ENCODE measurements at places on chromosomes 1 and 21. TPM values are rescaled to one million over a fixed set of nuclear protein-coding genes. Genes with fewer than 3 reads are reported as not detected.

- peaks cover 5% of the 10 kb centered on the region for H3K36me3 ChIP-seq
- H3K27me3 ChIP-seq = no peaks in the 10 kb centered on the region
- peak overlapping the region; percentile 64 for H3K27ac ChIP-seq
- no peak overlapping the region for H3K4me3 ChIP-seq
- no peaks in the 10 kb centered on the region for H3K4me1 ChIP-seq
- peak; percentile 90 for DNase-seq
These were observed 9.5 kb downstream of the ZBTB7B start for GRCh38 chr1:155012026-155012546.

The AVPR1B gene
- total RNA-seq = not detected

- no peak for DNase-seq
- H3K27ac ChIP-seq = no peak overlapping the region
- no peak overlapping the region for H3K4me3 ChIP-seq
- no peaks in the 10 kb centered on the region for H3K36me3 ChIP-seq
- peaks cover 13% of the 10 kb centered on the region for H3K27me3 ChIP-seq
These were observed 457.7 kb upstream of the RUNX1 start for GRCh38 chr21:35506771-35507170.

The B3GALT2 gene
- total RNA-seq = 0.83 TPM

- peaks cover 6% of the 10 kb centered on the region for H3K36me3 ChIP-seq
- H3K4me1 ChIP-seq = peaks cover 20% of the 10 kb centered on the region
- DNase-seq = no peak
- H3K27me3 ChIP-seq = no peaks in the 10 kb centered on the region
These were observed 543 bp downstream of the TMEM9 start for GRCh38 chr1:201153474-201154388.

The FHL3 gene
- 38.9 TPM for total RNA-seq

GRCh38 chr1:203186446-203187303 is at the start of gene CHI3L1:
CHI3L1 (minus strand) TSS chr1:203186704; CDS start chr1:203186623, 81 bp downstream.
- H3K4me1 ChIP-seq = no peaks in the 10 kb centered on the region
- no peaks in the 10 kb centered on the region for H3K36me3 ChIP-seq
- H3K27me3 ChIP-seq = no peaks in the 10 kb centered on the region
- DNase-seq = peak; percentile 64
- H3K27ac ChIP-seq = no peak within 1 kb of the TSS
- no peak within 1 kb of the TSS for H3K4me3 ChIP-seq

DNA sequence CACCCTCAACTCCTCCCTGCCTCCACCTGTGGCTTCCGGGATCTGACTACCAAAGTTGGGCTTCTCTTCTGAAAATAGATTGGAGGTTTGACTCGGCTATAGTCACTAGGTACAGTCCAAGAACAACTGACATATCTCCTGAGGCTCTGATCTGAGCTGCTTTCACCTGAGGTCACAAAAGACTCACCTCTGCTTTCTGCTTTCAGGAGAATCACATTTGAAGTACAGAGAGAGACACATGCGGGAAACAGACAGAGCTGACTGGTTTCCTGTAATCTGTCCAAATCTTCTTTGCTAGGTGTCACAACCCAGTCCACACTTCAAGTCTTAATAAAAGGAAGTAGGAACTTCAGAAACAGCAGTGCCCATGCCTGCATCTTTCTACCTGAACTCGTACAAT is 245.4 kb upstream of the CHRM3 start:
- no peak overlapping the region for H3K4me3 ChIP-seq
- DNase-seq = no peak
- H3K4me1 ChIP-seq = no peaks in the 10 kb centered on the region

DNA sequence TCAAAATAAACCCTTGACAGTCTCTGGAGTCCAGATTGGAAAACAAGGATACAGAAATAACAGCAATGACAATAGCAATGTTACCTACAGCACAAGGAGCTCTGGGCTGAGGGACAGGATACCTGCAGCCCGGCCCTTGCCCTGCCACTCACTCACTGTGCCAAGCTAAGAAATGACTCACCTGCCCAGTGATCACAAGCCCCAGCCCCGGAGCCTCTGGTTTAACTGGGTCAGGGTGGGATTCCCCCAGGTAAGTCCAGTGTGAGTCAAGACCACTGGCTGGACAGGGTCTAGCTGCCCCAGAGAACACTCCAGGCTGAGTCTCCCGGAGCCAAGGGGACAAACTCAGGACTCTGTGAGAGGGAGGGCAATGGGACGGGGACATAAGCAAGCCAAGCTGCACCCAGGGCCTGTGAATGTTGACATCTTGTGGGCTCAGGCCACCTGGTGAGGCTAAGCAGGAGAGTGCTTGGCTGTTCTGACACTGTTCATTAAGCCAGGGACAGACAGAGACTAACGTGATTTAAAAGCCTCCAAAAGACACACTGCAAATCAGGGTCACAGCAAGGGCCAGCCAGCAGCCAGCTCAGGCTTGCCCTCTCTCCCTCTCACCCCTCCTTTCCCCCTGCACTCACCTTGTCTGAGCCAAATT is 64.1 kb downstream of the MIS18A start:
- no peaks in the 10 kb centered on the region for H3K4me1 ChIP-seq
- no peak overlapping the region for H3K4me3 ChIP-seq
- no peak overlapping the region for H3K27ac ChIP-seq
- H3K36me3 ChIP-seq = no peaks in the 10 kb centered on the region

The CD48 gene
- total RNA-seq = 3.0 TPM

DNA sequence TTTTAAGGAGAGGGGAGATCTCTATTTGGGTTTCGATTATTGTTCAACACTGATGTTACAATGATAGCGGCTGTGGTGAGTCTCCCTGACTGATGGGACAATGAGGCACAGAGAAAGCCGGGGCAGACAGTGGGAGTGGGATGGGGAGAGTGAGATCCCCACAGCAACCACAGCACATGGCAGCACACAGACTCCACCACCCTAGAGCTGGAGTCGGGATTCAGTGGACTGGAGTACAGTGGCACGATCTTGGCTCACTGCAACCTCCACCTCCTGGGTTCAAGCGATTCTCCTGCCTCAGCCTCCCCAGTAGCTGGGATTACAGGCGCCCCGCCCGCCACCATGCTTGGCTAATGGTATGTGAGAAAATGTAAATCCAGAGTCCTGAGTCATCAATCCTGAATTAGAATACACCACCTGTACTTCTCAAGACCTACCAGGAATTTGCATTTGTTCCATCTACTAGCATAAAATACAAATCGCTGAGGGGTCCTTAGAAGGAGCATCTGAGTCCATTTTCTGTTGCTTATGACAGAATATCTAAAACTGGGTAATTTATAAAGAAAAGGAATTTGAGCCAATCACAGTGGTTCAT is 125.8 kb downstream of the TOMM20 start:
- H3K36me3 ChIP-seq = no peaks in the 10 kb centered on the region
- H3K4me3 ChIP-seq = no peak overlapping the region
- no peaks in the 10 kb centered on the region for H3K27me3 ChIP-seq
- peak; percentile 37 for DNase-seq

DNA sequence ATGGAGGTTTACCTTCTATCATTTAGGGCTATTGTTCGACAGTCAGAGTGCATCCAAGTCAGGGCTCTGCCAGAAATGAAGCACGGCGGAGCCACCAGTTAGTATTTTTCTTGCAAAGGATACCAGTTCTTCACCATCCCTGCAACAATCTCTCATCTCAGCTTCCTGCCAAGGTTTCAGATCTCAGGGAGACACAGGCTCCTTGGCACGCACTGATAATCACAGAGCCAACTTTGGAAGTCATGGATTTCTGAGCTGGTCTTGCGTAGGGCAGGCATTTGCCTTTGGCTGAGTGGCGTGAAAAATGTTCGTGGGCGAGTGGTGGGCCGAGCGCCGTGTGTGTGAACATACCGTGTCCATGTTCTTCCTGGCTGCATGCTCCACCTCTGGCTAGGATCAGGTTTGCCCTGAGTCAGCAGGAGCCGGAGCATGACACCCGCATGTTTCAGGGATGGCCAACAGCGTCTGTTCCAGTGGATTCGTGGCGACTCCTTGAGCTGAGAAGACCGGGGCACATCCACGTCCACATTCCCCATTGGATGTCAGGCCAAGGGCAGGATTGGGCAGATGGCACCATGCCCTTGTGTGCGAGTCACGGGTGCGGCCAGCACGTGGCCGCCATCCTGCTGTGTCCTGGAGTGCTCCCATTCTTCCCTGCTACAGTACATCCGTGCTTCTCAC is 118.5 kb upstream of the C1orf174 start:
- no peak overlapping the region for H3K27ac ChIP-seq
- H3K36me3 ChIP-seq = no peaks in the 10 kb centered on the region
- no peak for DNase-seq

The OR10R2 gene
- total RNA-seq = not detected

DNA sequence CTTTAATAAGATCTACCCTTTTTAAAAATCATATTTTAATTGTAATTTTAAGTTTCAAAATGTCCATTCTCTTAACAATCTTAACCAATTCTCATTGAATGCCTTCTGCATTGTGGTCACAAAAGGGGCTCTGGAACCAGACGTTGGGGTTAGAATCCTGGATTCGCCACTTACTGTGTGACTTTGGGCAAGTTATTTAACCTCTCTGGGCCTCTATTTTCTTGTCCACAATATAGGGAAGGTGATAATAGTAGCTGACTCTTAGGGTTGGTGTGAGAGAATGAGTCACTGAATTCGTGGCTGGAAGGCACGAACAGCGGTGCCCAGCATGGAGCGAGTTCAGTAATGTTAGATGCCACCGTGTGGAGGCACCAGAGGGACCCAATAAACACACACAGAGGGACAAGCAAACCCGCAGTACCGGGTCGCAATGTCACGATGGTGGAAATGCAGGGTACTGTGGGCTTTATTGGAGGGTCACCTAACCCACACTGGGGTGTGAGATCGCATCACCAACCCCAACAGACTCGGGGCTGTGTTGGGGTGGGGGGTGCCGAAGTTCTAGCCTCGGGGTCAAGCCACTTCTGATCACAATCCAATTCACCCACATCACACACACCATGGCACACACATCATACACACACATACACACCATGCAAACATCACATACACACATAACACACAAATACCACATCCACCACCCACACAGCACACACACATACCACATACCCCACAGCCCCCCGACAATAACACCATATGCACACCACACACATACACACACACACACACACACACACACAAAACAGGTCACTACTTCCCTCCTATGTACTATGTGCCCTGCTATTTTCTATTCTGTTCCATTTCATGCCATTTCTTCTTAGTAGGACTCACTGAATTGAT is 27.0 kb upstream of the IFNAR2 start:
- no peak overlapping the region for H3K4me3 ChIP-seq
- DNase-seq = no peak
- H3K27me3 ChIP-seq = no peaks in the 10 kb centered on the region
- H3K36me3 ChIP-seq = no peaks in the 10 kb centered on the region
- H3K27ac ChIP-seq = peak overlapping the region; percentile 59

DNA sequence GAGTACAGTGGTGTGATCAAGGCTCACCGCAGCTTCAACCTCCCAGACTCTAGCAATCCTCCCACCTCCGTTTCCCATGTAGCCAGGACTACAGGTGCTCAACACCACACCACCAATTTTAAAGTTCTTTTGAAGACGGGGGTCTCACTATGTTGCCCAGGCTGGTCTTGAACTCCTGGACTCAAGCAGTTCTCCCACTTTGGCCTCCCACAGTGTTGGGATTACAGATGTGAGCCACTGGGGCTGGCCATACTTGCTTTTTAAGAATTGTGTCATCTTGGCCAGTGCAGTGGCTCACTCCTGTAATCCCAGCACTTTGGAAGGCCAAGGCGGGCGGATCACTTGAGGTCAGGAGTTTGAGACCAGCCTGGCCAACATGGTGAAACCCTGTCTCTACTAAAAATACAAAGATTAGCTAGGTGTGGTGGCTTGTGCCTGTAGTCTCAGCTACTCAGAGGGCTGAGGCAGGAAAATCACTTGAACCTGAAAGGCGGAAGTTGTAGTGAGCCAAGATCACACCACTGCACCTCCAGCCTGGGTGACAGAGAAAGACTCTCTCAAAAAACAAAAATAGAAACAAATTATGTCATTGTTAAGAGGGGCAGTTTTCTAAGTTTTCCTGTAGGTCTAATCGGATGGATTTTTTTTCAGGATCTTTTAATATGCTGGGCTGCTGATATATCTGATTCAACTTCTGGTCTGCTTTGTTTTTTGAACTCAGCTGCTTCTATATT is 18.7 kb downstream of the AK4 start:
- H3K27ac ChIP-seq = no peak overlapping the region
- H3K4me1 ChIP-seq = peaks cover 51% of the 10 kb centered on the region
- H3K4me3 ChIP-seq = no peak overlapping the region

The EXOSC10 gene
- 33.5 TPM for total RNA-seq

GRCh38 chr1:65195495-65196417 is 47.8 kb downstream of the AK4 start:
- H3K27me3 ChIP-seq = no peaks in the 10 kb centered on the region
- H3K27ac ChIP-seq = no peak overlapping the region
- no peak overlapping the region for H3K4me3 ChIP-seq
- peaks cover 5% of the 10 kb centered on the region for H3K36me3 ChIP-seq
- no peak for DNase-seq

The TNFRSF25 gene
- 2.5 TPM for total RNA-seq

DNA sequence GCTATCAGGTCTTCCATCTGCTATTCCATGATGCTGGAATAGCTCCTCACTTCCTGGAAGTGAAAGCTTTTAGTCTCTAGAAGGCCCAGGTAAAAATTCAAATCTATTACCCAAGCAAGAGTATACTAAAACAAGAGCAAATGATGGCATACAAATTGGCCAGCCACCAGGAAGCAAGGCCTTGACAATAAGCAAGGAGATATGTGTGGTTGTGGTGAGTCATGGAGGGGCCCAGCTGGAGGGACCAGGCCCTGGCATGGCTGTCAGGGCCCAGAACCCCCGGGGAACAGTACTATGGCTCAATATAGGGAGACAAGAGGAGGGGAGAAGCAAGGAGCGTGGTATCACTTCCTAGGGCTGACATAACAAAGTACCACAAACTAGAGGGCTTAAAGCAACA is 358.7 kb downstream of the RRAGC start:
- no peak for DNase-seq
- H3K4me3 ChIP-seq = no peak overlapping the region
- no peaks in the 10 kb centered on the region for H3K36me3 ChIP-seq
- H3K27ac ChIP-seq = no peak overlapping the region
- no peaks in the 10 kb centered on the region for H3K4me1 ChIP-seq

DNA sequence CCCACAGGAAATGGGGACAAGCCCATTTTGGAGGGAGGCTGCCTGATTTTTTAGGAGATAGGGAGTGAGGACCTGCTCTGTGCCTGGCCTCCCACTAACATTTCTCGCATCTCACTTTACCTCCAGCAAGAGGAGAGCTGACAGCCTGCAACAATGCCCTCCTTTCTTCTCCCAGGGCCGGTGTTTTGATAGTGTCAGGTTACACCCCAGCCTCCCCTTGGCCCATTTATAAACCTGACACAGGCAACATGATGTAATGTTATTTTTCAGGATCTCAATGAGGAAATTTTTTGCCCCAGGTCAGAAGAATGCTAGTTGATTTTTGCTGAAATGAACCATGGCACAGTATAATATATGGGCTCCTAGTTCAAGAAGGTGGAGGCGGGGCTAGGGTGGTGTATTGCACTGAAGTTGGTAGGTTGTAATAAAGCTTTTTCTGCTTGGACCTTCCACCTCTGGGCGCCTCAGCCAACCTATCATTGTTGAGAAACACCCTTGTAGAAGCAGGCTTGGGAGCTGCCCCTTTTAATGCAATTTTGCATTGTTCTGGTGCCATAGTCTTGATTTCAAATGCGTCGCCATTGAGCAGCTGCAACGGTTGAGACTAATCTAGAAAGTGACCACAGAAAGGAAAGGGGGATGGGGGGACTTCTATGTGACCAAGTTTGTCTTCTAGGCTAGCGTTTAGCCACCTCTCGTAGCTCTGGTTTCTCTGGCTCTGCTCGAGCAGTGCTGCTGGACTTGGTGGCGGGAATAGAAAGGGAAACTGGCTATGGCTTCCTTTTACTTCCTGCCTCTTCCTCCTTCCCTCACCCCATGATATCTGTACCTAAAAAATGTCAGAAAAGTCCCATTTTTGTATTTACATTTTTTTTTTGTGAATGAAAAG is 53.0 kb downstream of the PBX1 start:
- no peak for DNase-seq
- no peak overlapping the region for H3K4me3 ChIP-seq
- peaks cover 87% of the 10 kb centered on the region for H3K4me1 ChIP-seq
- no peaks in the 10 kb centered on the region for H3K27me3 ChIP-seq
- peak overlapping the region; percentile 56 for H3K27ac ChIP-seq
